HuH-7 (cell line): ENCODE measurements at places on chromosomes 4 and X.

GRCh38 chr4:173910891-173911290 lies 372.6 kb downstream of the FBXO8 start:
- DNase-seq: no peak

DNA sequence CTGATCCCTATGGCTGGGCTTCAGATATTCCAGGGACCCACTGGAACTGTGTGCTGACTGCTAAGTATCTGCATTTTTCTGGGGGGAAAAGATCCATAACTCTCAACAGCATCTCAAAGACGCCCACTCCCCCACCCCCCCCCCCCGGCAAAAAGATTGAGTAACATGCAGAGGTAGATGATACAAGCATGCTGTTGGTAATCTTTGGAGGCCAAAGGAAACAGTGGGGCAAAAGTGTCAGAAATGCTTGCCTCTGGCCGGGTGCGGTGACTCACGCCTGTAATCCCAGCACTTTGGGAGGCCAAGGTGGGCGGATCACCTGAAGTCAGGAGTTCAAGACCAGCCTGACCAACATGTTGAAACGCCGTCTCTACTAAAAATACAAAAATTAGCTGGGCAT lies 12.2 kb downstream of the XPNPEP2 start:
- no peak for DNase-seq

- no peak for DNase-seq
These were observed 79.7 kb upstream of the USP9X start for GRCh38 chrX:41005445-41005992.

- DNase-seq: no peak
These were observed 42.5 kb upstream of the KCNIP4 start for GRCh38 chr4:21991050-21991449.

DNA sequence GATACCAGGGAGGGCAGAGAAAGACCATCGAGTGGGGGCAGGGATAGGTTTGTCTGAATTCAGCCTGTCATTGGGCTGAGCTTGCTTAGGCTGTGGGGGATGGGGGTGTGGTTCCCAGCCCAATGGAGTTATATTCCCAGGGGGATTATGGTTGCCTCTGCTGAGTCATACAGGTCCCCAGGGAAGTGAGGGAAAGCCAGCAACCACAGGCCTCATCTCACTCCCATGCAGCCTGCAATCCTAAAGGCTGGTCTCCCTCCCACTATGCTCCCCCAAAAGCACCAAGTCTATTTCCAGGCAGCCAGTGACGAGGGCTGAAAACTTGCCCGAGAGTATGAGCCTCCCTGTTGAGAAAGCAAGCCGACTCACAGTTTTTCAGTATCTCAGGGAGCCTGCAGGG lies 39.3 kb downstream of the AFM start:
- DNase-seq: no peak

DNA sequence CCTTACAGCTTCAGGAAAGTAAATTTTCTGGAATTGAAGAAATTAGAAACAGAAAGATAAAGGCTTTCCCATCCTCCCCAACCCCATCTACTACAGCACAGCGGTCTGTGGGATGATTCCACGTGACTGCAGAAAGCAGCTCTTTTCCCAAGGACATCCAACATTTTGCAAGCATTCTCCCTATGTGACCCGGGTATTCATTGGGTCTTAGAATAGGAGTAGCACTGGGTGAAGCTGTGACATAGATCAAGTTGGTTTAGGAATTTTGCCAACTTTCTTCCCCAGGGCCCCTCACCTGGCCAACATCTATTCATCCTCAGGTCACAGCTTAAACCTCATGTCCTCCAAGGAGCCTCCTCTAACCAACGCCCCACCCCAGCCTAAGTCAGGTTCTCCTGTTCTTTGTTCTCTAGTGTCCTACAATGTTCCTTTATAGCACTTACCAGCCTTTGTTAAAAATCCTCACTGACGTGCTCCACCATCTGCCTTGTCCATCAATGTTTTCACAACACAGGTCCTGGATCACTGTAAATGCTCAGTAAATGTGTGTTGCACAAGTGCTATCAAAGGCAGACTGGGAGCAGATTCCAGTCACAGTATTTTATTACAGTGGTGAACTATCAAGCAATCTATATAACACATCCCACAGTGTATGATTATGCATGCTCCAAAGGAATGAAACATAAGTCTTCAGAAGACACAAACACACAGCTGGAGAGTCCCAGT lies 80.9 kb upstream of the MTM1 start:
- no peak for DNase-seq

DNA sequence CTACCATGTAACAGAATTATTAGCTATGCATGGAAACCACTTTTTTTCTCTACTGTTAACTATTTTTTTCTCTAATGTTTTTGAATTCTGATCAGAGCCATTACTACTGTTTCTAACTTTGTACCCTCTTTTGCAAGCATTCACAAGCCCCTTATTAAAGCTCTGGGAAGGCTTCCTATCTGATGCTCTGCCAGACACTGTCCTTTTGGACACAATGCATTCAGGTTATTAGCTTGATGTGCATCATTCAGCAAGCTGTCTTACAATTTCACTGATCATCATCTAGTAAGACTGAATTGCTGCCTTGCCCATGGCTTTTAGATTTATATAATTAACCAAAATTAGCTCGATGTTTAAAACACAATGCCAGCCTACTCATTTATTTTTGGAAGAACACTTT lies 155.1 kb downstream of the NR3C2 start:
- DNase-seq: no peak

DNA sequence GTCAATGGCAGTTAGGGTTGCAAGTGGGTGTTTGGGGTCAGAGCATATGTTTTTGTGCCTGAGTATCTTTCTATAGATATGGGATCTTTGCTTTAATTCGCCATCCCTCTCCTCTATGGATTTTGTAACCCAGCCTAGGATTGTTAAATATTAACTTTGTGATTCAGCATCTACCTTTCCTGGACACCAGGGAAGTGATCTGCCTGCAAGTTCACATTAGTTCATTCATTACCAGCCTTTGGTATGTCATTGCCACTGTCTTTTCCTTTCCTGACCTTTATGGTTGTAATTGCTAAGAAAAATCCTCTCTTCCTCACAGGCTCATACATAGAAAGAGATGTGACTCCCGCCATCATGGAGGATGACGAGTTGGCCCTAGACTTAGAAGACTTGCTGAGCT lies 73.8 kb downstream of the KIT start:
- DNase-seq: peak; percentile 23

GRCh38 chrX:68183612-68184214 lies 249.6 kb downstream of the OPHN1 start:
- DNase-seq: no peak

DNA sequence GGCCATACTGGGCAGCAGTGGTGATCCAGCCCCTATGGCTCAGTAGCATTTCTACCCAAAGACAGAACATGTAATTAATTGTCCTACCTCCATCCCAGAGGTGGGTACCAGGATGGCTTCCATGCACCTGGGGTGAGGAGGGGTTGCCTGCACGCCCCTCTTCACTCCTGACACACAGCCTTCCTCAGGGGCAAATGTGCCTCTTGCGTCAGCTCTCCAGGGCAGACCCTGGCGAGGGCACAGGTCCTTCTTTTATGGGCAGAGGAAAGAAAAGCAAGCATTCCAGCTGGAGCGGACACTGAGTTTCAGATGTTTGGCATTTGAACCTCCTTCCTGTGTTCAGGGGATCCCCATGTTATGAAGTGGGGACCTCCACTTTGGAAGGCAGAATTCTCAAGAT lies 95.6 kb downstream of the PHKA2 start:
- no peak for DNase-seq

DNA sequence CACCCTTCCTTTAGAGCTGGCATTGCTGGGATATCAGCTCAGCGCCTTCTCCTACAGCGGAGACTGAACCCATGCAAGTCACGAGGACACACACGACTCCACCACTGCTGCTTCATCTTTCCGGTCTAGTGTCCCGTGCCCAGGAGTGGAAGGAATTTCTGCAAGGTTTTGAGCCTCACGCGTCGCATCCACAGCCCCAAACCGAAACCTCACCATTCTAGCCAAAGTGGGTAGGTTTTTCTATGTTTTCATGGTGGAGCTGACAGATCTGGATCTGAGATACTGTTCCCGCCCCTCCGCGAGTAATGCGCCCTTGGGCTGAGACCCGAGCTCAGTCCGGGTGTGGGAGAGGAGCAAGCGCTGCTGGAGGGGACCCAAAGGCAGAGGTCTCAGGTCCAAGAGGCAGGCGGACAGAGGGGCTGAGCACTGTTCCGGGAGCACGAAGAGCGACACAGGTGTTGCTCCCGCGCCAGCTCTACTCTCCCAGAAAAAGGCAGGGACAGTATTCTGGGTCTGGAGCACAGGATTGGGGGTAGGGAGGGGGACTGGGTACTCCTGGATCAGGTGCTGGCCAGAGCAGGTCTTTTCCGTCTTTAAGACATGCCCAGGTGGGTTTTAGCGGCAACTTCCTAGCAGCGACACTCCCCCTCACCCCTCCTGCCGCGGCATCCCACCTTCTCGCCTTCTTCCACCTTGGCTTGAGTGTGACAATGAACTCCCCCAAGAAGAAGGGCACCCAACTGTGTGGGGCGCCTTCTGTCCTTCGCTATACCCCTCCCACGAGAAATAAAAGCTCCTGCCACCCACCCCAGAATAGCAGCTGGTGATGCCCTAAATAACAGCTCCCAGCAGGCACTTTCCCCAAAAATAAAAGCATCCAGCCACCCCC lies 1.8 kb downstream of the EPHA5 start:
- peak; percentile 68 for DNase-seq

GRCh38 chrX:134443461-134443860 lies 16.5 kb upstream of the HPRT1 start:
- no peak for DNase-seq

- no peak for DNase-seq
These were observed 310.8 kb upstream of the BOD1L1 start for GRCh38 chr4:13938299-13938698.

GRCh38 chr4:144579411-144580030 lies 66.4 kb upstream of the HHIP start:
- DNase-seq: no peak

- no peak for DNase-seq
These were observed 64.0 kb downstream of the HHIP start for GRCh38 chr4:144709793-144710525.

DNA sequence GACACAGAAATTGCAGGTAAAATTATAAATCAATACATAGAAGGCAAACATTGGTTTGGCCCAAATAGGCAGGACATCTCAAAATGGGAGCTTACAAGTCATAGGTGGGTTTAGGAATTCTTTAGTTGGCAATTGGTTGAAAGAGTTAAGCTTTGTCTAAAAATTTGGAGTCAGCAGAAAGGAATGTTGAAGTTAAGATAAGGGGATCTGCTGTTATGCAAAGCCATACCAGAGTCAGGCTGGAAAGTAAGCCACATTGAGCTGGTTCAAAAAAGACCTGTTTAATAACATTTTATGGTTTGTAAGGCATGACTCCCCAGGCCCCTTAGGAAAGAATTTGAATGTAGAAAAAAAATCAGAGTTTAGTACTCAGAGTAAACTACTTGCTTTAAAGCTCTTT lies 92.6 kb downstream of the IL13RA2 start:
- DNase-seq: no peak

GRCh38 chr4:101807351-101807750 lies 16.8 kb downstream of the BANK1 start:
- DNase-seq: no peak

DNA sequence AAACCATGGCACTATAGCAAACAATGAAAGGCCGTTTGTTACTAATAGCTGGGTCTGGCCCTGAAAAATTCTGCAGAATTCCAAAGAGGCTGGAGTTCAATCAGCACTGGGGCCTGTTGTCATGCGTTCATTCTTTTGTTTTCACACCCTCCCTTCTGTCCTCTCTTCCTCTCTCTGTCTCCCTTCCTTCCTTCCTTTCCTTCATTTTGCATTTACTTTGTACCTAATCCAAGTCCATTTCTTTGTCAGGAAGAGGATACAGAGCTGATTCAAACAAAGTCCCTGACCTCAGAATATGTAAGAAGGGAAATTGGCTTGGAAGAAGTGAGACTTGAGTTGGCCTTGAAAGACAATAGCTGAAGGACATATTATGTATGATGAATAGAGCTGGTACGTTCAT lies 119.6 kb upstream of the LDB2 start:
- no peak for DNase-seq

GRCh38 chr4:139808808-139809756 lies 143.5 kb downstream of the MGST2 start:
- peak; percentile 18 for DNase-seq

- DNase-seq: no peak
These were observed 10.7 kb downstream of the KLHL8 start for GRCh38 chr4:87209696-87210095.

- no peak for DNase-seq
These were observed 47.9 kb upstream of the PLAC1 start for GRCh38 chrX:134706138-134706537.

DNA sequence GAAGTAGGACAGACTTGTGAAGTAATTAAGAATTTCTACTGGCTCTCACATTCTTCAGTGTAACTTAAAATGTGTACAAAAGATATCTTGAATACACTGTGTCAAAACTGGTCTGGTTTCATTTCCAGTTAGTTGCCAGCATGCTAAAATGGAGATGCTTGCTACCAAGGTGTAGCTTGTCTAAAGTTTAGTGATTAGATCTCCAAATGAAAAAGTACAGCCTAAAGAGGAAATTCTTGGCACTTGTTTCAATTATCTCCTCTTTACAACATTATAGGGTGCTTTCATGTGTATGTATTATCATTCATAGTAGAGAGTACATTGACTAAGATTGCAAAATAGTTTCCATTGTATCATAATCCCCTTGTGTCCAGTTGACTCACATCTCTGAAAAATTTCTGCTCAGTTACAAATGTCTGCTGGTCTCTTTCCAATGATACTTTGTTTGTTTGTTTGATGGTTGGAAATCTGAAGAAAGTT lies 97.3 kb upstream of the SPRY1 start:
- no peak for DNase-seq

- no peak for DNase-seq
These were observed 912.5 kb downstream of the C4orf33 start for GRCh38 chr4:130008461-130008860.

DNA sequence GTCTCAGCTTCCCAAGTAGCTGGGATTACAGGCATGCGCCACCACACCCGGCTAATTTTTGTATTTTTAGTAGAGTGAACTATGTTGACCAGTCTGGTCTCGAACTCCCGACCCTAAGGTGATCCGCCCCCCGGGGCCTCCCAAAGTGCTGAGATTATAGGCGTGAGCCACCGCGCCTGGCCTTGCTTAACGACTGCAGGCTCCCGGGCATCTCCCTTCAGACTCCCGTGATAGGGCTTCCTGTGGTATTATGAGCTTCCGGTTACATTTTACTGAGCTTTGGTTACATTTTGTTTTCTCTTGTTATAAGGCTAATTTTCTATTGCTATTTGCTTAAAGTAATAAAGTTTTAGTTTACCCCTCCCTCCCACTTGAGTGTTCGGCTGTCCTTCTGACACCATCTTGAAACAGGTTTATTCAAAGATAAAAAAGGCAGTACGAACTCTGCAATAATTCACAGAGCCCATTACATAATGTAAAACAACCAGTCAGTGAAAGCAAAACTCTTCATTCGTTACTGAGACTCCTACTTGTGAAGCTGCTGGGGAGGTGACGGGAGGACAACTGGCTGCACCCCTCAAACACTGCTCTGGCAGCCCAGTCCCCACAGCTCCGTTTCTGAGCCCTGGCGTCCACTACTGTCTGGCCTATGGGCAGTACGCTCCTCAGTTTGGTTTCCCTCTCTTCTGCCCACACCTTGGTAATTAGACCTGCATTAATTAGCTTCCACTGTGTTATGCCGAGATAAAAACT lies 795.7 kb upstream of the SLIT2 start:
- peak; percentile 58 for DNase-seq
